ENCODE measurements at places on chromosomes 7 and 10. TPM values are rescaled to one million over a fixed set of nuclear protein-coding genes. Genes with fewer than 3 reads are reported as not detected.

The LOXL4 gene
- total RNA-seq = 0.19 TPM

The HOXA7 gene
- total RNA-seq = 0.76 TPM

The SORCS3 gene
- total RNA-seq = not detected

The MRLN gene
- not detected for total RNA-seq

The STEAP1 gene
- total RNA-seq = 28.1 TPM

The PLA2G12B gene
- total RNA-seq = not detected

The LRGUK gene
- total RNA-seq = 0.21 TPM

The STAG3 gene
- 0.40 TPM for total RNA-seq

The PRKCQ gene
- total RNA-seq = 1.9 TPM

The C10orf71 gene
- total RNA-seq = not detected

The SH2D4B gene
- total RNA-seq = not detected

The SNX10 gene
- 2.7 TPM for total RNA-seq

The CYP3A4 gene
- total RNA-seq = not detected

The CPA2 gene
- not detected for total RNA-seq

The EPHA1 gene
- total RNA-seq = 87.5 TPM

The CALN1 gene
- 0.83 TPM for total RNA-seq
